ENCODE measurements at places on chromosomes 6 and 20. TPM values are rescaled to one million over a fixed set of nuclear protein-coding genes. Genes with fewer than 3 reads are reported as not detected.

Gene XPO5
- total RNA-seq = 29.4 TPM

Gene ADGRF5
- 9.7 TPM for total RNA-seq

Gene BPIFB2
- total RNA-seq = not detected

DNA sequence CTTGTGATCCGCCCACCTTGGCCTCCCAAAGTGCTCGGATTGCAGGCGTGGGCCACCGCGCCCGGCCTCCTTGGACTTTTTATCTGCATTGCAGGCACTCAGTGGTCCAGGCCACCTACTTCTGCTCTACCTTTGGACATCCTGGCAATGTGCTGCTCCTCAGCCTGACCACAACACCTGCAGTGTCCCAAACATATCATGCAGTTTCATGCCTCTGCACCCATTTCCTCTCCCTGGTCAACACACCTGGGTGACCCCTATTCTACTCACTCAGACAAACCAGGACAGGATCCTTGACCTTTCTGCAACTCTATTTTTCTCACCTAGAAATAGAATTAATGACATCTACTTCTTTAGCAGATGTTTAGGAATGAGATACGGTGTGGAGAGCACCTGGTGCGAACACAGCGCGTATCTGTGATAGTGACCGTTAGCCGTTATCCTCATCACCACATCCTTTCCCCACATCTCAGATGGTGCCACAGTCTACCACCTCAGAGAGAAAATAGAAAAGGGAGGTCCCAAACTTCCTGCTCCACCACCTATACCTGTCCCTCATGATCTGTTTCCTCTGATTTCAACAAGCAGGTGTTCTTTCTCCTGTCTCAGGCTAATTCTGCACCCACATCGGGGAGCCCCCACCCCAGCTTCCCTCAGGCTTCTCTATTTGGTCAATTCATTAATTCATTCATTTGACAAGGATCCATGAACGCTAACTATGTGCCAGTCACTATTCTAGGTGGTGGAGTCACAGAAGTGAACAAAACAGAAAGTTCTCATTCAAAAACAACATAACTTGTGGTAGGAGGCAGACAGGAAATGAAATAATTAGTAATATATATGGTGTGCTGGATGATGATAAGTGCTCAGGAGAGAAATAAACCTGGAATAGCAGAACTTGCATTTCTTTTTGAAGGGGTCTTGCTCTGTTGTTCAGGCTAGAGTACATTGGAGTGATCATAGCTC, 4.3 kb upstream of the BTN3A2 start:
- DNase-seq = no peak

- no peak for DNase-seq
Observed at GRCh38 chr20:60794674-60795073, 457.4 kb upstream of the CDH4 start.

Measured in mucosa of descending colon (tissue), 3 donors.